ENCODE measurements at places on chromosomes 11 and 22.

- no peaks in the 10 kb centered on the region for H3K27me3 ChIP-seq
- peaks cover 36% of the 10 kb centered on the region for H3K4me1 ChIP-seq
- peak overlapping the region; percentile 24 for H3K27ac ChIP-seq
- DNase-seq, result no peak
- H3K4me3 ChIP-seq, result peak overlapping the region; percentile 57
These were observed 17.5 kb downstream of the GLB1L2 start for GRCh38 chr11:134349109-134349801.

DNA sequence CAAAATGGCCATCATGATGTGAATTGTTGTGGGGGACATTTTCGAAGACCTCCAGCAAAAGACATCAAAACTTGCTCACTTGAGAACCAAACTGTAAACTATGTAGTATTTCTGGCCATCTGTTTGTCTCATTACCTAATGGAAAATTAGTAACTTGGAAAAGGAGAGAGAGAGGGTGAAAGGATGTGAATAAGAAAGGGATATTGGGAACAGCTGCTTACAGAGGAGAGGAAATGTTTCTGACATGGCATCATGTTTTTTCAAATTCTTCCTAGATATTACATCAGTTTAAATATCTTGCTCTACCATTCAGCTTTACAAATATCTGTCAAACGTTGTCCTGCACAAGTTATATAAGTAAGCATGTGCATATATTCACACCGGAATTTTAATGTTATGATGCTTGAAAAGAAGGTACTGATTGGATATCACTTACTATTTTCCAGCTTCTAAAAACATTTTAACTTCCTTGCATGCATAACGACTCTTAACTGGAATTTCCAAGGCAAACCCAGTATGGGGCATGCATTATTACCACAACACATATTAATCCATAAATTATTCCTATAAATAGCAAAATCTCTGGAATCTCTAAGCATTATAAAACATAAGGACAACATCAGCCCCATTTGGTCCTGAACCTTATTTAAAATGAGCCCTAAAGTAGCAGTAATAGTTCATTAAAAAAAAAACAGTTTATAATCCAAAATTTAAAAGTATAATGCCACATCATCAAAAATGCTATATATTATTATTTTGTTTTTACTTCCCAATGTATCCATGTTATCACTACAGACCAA, 20.0 kb downstream of the GUCY1A2 start:
- H3K36me3 ChIP-seq, result no peaks in the 10 kb centered on the region
- no peaks in the 10 kb centered on the region for H3K4me1 ChIP-seq
- no peaks in the 10 kb centered on the region for H3K27me3 ChIP-seq
- no peak for DNase-seq

GRCh38 chr22:27435844-27436576, 365.5 kb downstream of the MN1 start:
- H3K4me1 ChIP-seq, result no peaks in the 10 kb centered on the region
- H3K4me3 ChIP-seq, result no peak overlapping the region
- no peak overlapping the region for H3K27ac ChIP-seq
- DNase-seq, result no peak

- H3K4me1 ChIP-seq, result peaks cover 5% of the 10 kb centered on the region
- H3K36me3 ChIP-seq, result peaks cover 9% of the 10 kb centered on the region
- DNase-seq, result no peak
- H3K4me3 ChIP-seq, result no peak overlapping the region
- no peak overlapping the region for H3K27ac ChIP-seq
- H3K27me3 ChIP-seq, result no peaks in the 10 kb centered on the region
These were observed 71.2 kb downstream of the HSD17B12 start for GRCh38 chr11:43751726-43752125.

GRCh38 chr11:10896493-10896892, 38.6 kb upstream of the ZBED5 start:
- no peaks in the 10 kb centered on the region for H3K36me3 ChIP-seq
- H3K27ac ChIP-seq, result no peak overlapping the region
- no peaks in the 10 kb centered on the region for H3K4me1 ChIP-seq

DNA sequence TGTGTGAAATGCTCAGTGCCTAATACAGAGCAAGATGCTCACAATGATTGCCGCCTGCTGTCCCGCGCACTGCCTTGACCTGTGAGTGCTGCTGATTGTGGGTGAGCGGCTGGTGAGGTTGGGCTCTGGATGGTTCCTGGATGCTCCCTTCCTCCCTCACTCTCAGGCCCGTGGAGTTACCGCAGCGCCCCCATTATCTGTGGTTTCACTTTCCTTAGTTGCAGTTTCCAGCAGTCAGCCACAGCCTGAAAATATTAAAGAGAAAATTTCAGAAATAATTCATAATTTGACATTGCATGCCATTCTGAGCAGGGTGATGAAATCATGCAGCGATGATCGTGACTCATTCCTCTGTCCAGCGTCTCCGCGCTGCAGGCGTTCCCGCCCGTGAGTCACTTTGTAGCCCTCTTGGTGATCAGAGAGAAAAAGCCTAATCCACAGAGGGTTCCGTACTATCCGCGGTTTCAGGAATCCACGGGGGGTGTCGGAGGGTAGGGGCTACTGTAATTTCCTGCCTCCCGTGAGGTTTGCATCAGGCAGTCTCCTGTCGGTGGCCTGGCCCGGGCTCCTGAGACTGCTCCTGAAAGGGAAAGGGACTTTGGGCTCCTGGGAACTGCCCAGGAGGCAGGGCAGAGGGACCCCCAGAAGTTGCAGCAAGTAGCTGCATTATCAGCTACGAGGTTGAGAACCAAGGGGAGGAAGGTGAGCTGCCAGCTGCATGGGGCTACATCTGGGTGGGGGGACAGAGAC, 10.6 kb downstream of the RPL3 start:
- no peak for DNase-seq
- H3K27me3 ChIP-seq, result no peaks in the 10 kb centered on the region
- peaks cover 15% of the 10 kb centered on the region for H3K36me3 ChIP-seq
- H3K4me3 ChIP-seq, result no peak overlapping the region
- peaks cover 10% of the 10 kb centered on the region for H3K4me1 ChIP-seq
- H3K27ac ChIP-seq, result no peak overlapping the region

GRCh38 chr11:29224739-29225384, 792.0 kb downstream of the KCNA4 start:
- no peak overlapping the region for H3K4me3 ChIP-seq
- peaks cover 10% of the 10 kb centered on the region for H3K36me3 ChIP-seq
- no peaks in the 10 kb centered on the region for H3K27me3 ChIP-seq

GRCh38 chr11:124670732-124671131, 2.8 kb downstream of the SIAE start:
- no peak for DNase-seq
- H3K27ac ChIP-seq, result no peak overlapping the region
- H3K36me3 ChIP-seq, result no peaks in the 10 kb centered on the region
- peaks cover 23% of the 10 kb centered on the region for H3K4me1 ChIP-seq

- no peak overlapping the region for H3K4me3 ChIP-seq
- no peaks in the 10 kb centered on the region for H3K36me3 ChIP-seq
- no peak for DNase-seq
- no peaks in the 10 kb centered on the region for H3K27me3 ChIP-seq
- H3K27ac ChIP-seq, result no peak overlapping the region
These were observed 81.0 kb upstream of the FGF3 start for GRCh38 chr11:69899957-69900821.

DNA sequence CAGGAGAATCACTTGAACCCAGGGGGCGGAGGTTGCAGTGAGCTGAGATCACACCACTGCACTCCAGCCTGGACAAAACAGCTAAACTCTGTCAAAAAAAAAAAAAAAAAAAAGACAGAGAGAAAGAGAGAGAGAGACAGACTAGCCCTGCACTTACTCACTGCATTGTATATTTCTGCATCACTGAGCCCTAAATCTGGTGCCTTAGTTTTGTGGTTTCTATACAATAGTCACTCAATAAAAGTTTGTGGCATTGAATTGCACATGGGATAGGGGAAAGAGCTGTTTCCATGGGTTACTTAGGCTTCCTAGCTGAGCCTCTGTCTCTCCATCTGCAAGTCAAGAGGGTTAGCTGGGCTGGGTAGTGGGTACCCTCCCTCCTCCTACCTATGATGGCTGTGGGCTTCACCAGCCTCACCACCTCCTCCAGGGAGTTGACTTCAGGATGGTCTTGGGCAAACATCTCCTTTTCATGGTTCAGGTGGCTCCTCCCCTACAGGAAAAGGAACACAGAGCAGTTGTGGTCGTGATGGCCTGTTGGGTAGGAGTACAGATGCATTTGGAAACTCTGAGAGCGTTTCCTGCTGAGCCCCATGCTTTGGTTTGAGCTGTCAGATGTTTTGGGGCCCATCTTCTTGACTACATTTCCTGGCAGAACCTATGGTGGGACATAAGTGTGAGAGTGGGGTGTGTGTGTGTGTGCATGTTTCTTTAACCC, 73.2 kb downstream of the CCDC81 start:
- no peak overlapping the region for H3K27ac ChIP-seq
- no peaks in the 10 kb centered on the region for H3K27me3 ChIP-seq
- H3K4me1 ChIP-seq, result peaks cover 4% of the 10 kb centered on the region
- no peak overlapping the region for H3K4me3 ChIP-seq
- H3K36me3 ChIP-seq, result no peaks in the 10 kb centered on the region

GRCh38 chr11:119845305-119845704, 116.3 kb upstream of the NECTIN1 start:
- no peak overlapping the region for H3K4me3 ChIP-seq
- no peak for DNase-seq
- H3K4me1 ChIP-seq, result no peaks in the 10 kb centered on the region
- peaks cover 5% of the 10 kb centered on the region for H3K27me3 ChIP-seq

GRCh38 chr11:93567401-93567895, 24.3 kb upstream of the SMCO4 start:
- H3K4me3 ChIP-seq, result no peak overlapping the region
- H3K27me3 ChIP-seq, result peaks cover 21% of the 10 kb centered on the region
- H3K36me3 ChIP-seq, result no peaks in the 10 kb centered on the region
- no peak for DNase-seq
- H3K27ac ChIP-seq, result no peak overlapping the region

DNA sequence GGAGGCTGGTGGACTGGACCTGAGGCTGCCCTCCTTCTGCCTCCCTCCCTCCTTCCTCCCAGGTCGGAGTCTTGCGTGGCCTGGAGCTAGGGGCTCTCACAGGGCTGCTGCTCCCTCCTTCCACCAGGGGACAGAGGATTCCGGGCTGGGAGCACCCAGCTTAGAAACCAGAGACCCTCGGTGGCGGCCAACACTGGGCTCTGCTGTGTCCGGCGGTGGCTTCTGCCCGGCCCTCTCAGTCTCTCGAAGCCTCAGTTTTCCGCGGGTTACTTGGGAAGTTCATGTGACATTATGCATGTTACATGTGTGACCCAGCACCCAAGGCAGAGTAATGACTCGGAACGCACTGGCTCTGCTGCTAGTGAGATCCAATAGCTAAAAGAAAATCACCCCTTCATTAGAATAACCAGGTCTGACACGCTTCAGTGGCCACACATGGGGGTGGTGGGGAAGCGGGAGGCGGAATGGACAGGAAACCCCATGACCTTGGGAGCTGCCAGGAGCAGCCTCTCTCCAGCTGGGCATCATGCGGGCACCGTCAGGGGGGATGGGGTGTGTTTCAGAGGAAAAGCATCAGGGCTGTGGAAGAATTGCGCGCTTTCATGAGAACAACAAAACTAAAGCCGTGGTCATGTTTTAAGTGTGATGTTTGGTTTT, 5.9 kb upstream of the MRGPRG start:
- no peaks in the 10 kb centered on the region for H3K27me3 ChIP-seq
- H3K4me1 ChIP-seq, result no peaks in the 10 kb centered on the region
- DNase-seq, result no peak

DNA sequence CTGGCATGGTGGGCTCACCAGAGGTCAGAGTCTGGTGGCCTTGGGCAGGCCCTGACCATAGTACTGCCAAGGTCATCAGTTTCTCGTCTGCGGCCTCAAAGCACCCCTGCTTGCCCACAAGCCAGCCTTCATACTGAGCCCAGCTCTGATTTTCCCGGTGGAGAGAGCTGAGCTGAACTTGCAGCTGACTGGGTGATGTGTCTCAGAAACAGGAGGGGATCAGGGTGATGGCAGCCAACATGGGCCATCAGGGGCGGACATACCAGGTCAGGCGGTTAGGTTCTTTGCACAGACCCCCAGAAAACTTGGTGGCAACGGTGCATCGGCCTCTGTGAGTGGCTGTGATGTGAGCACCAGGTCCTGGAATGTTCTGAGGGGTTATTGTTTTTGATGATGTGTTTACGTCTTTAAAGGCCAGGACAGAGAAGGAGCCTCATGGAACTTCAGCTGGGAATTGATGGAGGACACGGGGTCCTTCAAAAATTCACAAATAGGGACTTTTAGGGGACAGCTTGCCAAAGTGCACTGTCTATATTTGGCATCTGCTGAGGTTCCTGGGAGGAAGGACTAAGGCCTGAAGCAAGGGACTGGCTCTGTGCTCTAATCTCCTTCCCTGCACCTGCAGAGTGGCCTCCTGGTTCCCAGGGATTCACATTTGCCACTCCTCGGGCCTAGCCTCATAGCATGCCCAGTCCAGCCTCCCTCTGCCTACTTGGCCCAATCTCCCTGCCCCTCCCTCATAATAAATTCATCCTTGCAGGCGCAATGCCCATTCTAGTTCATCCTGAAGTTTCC, 131.2 kb downstream of the OSBP2 start:
- no peaks in the 10 kb centered on the region for H3K36me3 ChIP-seq
- no peak overlapping the region for H3K27ac ChIP-seq
- no peak for DNase-seq
- H3K4me1 ChIP-seq, result no peaks in the 10 kb centered on the region
- no peak overlapping the region for H3K4me3 ChIP-seq

DNA sequence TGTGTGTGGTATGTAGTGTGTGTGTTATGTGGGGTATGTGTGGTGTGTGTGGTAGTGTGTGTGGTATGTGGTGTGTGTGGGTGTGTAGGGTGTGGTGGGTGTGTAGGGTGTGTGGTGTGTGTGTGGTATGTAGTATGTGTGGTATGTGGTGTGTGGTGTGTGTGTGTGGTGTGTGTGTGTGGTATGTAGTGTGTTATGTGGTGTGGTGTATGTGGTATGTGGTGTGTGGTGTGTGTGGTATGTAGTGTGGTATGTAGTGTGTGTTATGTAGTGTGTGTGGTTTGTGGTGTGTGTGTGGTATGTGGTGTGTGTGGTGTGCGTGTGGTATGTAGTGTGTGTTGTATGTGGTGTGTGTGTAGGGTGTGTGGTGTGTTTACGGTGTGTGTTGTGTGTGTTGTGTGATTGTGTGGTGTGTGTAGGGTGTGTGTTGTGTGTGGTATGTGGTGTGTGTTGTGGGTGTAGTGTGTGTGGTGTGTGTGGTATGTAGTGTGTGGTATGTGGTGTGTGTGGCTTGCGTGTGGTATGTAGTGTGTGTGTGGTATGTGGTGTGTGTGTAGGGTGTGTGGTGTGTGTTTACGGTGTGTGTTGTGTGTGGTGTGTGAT, 4.2 kb upstream of the PPP6R2 start:
- H3K4me1 ChIP-seq, result peaks cover 6% of the 10 kb centered on the region
- H3K4me3 ChIP-seq, result no peak overlapping the region
- DNase-seq, result no peak
- H3K27me3 ChIP-seq, result no peaks in the 10 kb centered on the region

- peak overlapping the region; percentile 77 for H3K4me3 ChIP-seq
- H3K36me3 ChIP-seq, result peaks cover 5% of the 10 kb centered on the region
- peak overlapping the region; percentile 78 for H3K27ac ChIP-seq
- peaks cover 5% of the 10 kb centered on the region for H3K27me3 ChIP-seq
- no peak for DNase-seq
These were observed 859.0 kb downstream of the FAM181B start for GRCh38 chr11:81874635-81875034.

DNA sequence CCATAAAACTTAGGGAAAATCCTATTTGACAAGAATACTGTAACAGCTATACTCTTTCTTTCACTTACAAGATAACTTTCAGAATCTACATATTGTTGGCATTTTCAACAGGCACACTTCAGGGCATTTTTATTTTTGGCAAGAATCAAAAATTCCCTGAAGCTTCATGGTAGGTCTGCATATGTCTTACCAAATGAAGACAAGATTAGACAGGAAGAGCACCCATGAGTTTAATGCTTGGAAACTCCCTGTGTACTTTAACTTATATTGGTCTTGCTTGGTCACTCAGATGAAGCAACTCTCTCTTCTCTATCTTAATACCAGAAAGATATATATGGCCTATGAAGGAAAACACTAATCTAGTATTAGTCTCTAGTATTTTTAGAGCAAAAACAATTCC, 137.7 kb downstream of the ATG16L2 start:
- peaks cover 50% of the 10 kb centered on the region for H3K4me1 ChIP-seq
- H3K36me3 ChIP-seq, result peaks cover 12% of the 10 kb centered on the region
- H3K4me3 ChIP-seq, result no peak overlapping the region
- H3K27me3 ChIP-seq, result no peaks in the 10 kb centered on the region

Measured in natural killer cell treated with Interleukin-12 subunit alpha and Interleukin-12 subunit beta and Interleukin-15 and Interleukin-18, amount 100 ng/mL, for 72 hours (primary cell).